ENCODE measurements at places on chromosomes 2 and 18.

GRCh38 chr2:246489-247144 lies 17.2 kb downstream of the SH3YL1 start:
- DNase-seq = no peak

DNA sequence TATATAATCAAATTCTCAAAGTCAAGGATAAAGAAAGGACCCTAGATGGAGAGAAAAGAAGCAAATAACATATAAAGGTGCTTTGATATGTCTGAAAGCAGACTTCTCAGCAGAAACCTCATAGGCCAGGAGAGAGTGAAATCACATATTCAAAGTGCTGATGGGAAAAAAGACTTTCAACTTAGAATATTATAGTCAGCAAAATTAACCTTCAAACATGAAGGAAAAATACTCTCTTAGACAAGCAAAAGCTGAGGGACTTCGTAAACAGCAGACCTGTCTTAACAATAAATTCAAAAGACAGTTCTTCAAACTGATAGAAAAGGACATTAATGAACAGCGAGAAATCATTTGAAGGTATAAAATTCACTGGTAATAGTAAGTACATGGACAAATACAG lies 107.2 kb upstream of the KCNH7 start:
- no peak for DNase-seq

- no peak for DNase-seq
These were observed 13.3 kb downstream of the ATF2 start for GRCh38 chr2:175154661-175155082.

- DNase-seq = no peak
These were observed 6.2 kb downstream of the PELI1 start for GRCh38 chr2:64137996-64138395.

GRCh38 chr2:188610827-188611226 lies 319.2 kb downstream of the GULP1 start:
- no peak for DNase-seq

DNA sequence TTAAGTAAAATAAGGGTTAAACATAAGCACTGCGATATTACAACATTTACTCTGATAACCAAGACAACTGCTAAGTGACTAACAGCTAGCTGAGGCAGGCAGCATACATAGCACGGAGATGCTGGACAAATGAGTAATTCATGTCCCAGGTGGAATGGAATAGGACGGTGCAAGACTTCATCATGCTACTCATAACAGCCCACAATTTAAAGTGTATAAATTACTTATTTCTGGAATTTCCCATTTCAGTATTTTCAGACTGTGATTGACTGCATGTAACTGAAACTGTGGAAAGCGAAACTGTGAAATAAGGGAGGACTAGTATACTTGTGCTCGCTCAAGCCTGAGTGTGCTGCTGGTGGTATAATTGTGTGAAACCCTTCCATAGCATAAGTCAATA lies 12.9 kb downstream of the IER3IP1 start:
- DNase-seq = no peak

GRCh38 chr18:2602844-2603243 lies 31.5 kb downstream of the NDC80 start:
- DNase-seq = no peak

- no peak for DNase-seq
These were observed 19.6 kb upstream of the YPEL5 start for GRCh38 chr2:30127016-30127893.

DNA sequence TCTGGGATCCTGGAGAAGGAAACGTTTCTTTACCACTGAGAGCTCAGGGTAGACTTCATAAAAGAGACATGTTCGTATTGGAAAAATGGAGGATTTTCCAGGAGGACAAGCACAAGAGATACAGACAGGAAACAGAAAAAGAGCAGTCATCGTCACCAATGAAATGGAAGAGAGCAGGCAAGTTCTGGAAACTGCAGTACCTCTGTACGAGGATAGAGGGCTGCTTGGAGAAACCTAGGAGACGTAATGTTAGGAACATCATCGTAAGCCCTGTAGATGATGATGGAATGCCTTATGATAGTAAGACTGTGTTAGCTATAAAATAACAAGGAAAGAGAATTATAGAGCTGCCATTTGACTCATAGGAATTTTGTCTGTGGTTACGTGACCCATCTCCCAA lies 121.1 kb upstream of the KLHL14 start:
- DNase-seq = no peak

- no peak for DNase-seq
These were observed 15.0 kb upstream of the KCNG2 start for GRCh38 chr18:79782566-79783308.

DNA sequence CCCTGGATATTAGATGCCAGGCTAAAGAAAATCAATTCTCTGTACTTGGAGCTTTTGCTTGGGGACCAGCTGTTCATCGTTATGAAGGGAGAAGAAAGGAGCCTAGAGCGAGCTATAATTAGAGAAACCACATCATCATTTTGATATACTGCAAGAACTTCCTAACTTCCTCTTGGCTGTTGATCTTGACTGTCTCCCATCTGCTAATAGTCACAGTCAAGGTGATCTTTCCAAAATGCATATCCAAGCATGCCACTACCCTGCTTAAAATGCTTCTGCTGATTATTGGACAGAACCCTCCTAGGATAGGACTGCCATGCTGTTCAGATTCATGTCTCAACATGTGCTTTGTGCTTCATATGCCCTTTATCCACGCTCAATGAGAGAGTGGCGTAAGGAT lies 54.8 kb downstream of the RAPGEF4 start:
- no peak for DNase-seq

DNA sequence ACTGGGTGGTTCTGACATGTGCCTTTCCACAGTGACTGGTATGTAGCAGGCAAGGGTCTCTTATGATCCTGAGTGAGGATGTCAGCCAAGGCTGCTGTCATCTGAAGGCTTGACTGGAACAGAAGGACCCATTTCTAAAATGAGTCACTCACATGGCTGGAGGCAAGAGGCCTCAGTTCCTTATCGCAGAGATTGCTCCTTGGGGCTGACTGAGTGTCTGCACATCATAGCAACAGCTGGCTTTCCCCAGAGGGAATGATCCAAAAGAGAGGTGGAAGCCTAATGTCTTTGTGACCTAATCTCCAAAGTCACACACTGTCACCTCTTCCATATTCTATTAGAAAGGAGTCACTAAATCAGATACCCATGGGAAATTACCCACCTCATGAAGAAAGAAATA lies 114.0 kb downstream of the NEDD4L start:
- no peak for DNase-seq

GRCh38 chr2:54271843-54272627 lies 16.0 kb upstream of the TSPYL6 start:
- no peak for DNase-seq

- DNase-seq = no peak
These were observed 94.1 kb downstream of the KLHL29 start for GRCh38 chr2:23478933-23479683.

DNA sequence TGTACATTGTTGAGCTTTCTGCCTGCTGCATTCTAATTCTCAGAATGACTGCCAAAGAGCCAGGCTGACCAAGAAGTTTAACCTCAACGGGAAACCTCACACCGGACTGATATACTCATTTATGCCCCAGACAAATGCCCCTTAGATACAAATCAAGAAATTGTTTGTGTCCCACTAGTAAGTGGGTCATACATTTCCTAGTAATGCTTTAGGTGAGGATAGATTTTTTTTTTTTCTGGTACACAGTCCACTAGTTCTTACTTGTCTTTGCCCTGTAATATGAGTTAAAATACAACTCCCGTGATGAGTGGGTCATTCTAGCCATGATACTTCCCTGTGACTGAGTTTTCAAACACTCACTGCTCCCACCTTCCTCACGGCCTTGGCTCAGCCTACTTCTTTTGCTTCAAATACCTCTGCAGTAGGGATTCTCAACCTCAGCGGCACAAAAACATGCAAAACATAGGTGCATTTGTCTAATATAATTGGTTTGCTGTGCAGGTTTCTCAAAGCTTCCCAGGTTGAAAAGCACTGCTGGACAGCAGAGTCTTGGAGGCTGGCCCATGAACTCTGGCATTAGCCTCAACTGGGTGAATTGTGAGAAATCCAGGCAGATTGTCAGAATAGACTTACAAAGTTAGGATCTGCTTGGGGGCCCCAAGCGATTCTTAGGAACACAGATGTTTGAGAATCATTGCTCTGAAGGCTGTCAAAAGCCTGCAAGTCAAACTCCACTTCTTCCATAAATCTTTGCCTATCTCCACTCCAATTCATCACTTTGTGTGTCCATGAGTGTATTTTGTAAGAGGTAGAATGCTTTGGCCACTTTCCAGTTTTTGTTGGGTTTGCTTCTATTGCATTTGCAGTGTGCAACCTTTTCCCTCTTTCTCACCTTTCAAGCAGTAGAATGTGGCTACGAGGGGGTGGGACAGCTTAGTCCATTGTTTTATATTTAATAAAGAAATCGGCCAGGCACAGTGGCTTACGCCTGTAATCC lies 35.5 kb downstream of the TGIF1 start:
- no peak for DNase-seq

- DNase-seq = no peak
These were observed 100.3 kb downstream of the DPP10 start for GRCh38 chr2:114542695-114543094.

DNA sequence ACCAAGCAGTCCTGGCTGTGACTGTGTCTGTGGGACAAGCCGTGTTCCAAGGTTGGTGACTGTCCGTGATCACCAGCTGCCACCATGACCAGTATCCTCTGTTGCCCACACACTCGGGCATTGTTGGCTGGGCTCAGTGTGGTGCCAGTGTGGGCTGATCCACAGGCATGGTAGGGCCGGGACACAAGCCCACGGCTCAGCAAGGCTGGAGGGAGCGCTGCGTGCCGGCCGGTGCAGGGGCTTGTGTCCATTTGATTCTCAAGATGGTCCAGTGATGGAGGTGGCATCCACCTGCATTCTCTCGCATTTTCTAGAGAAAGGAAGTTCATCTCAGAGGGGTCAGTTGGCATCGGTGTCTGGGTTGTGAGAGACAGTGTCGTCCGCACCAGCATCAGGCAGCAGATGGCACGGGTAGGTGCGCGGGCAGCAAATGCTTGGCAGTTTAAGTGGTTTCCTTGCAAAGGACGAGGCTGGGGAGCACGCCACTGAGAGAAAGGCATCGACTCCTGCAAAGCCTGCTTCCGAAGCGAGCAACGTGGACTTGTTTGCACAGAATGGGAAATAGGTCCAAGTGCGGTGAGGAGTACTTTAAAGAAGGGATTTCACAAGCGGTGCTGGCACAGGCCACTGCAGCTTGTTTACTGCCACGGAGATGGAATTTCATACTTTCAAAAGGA lies 20.9 kb downstream of the TWIST2 start:
- no peak for DNase-seq

DNA sequence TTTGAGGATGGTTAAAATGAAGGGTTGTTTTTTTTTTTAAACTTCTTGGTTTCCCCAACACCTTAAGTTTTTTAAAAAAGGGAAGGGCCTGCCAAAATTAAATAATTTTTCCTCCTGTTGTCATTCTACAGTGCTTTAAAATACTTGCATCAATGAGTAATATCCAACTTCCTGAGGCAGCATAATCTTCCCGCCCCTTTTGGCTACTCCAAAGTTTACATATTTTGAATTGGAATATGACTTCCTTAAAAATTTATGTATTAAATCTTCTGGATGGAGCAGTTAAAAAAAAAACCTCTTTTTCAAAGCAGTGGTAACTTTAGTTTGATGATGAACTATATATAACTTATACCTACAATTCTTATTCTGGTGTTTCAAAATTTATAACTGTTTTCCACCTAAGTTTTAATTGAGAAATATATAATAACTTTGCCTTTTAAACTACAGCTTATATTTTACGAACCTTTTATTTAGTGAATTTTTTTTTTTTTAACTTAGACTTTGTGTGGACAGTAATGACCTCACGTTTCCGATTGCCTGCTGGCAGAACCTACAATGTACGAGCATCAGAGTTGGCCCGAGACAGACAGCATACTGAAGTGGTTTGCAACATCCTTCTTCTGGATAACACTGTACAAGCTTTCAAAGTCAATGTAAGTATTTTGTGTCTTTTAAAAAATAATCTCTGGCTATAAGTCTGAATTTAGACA lies 49.8 kb downstream of the PTPN4 start:
- no peak for DNase-seq

GRCh38 chr2:15383695-15384350 lies 177.3 kb downstream of the NBAS start:
- DNase-seq = no peak

DNA sequence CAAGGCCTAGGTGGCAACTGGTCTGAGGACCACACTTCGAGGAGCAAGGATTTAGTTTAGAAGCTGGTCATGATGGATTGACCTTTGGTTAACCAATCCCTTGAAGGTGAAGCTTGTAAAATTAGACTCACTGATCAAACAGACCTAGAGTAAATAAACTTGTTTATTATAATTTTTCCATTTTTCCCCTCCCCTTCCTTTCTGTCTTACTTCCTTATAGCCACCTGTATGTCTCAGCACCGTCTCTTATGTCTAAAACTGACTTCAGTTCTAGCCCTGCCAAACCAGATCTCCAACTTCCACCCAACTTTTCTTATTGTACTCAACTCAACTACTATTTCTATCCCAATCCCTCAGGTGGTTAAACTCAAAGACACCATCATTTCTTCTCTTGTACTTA lies 92.8 kb upstream of the THOC1 start:
- no peak for DNase-seq

DNA sequence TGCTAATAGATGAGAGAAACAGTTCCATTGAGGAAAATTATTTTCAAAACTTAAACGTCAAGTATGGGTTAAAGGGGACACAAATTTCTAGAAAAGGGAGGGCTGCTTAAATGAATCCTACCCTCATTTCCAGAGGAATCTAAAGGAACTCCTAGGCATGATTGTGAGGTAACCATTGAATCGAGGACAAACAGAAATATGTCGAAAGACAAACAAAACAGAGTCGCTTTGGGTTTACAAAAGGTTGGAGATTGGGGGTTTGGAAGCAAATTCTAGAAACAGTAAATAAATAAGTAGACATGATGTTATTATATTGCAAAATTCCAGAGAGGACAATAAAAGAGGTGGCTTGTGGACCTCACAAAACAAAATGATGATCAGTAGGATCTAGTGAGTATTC lies 173.1 kb downstream of the FTCDNL1 start:
- DNase-seq = no peak

DNA sequence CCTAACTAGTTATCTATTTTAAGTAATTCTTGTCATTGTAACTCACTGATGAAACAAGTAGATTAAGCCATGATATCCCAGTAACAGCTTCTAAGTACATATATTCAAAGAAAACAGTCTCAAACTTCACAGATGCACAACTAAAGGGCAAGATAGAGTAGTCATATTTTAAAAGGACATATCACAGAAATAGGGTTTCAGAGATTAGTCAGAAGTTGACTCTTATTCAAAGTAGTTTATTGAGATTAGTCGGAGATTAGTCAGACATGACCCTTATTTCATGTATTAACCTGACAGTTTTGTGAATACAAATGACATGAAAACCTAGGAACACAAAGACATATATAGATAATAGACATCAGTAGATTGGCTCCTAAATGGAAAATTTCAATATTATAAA lies 15.9 kb upstream of the CHAC2 start:
- DNase-seq = no peak

All from stimulated activated CD4-positive, alpha-beta T cell treated with anti-CD3 and anti-CD28 coated beads, TNF-alpha, amount 100 ng/mL, for 24 hours (primary cell).